ENCODE measurements at places on chromosomes 6 and 20.

GRCh38 chr20:38104285-38104684 lies 60.8 kb downstream of the TGM2 start:
- DNase-seq = no peak

- DNase-seq = no peak
Measured at GRCh38 chr6:44641344-44642031, 254.0 kb downstream of the CDC5L start.

DNA sequence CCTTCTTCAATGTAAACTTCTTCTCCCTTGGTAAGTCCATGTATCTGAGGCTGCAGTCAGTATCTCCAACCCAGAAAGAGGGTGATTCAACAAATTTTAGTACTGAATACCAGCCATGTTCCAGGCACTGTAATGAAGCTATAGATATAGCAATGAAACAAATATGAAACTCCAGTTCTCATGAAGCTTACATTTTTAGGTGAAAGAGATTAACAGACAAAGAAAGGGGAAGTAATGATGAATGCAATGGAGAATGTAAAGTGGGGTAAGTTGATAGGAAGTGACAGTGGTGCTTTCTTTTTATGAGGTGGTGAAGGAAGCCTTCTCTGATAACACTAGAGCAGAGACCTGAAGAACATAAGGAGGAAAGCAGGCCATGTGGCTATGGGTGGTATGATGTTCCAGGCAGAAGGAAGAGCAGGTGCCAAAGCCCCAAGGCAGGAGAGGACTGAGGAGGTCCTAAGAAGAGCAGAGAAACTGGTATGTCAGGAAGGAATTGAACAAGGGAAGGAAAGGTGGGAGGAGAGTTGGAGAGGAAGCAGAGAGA lies 143.6 kb downstream of the TFAP2B start:
- no peak for DNase-seq

GRCh38 chr6:1832844-1833787 lies 223.4 kb downstream of the FOXC1 start:
- no peak for DNase-seq

DNA sequence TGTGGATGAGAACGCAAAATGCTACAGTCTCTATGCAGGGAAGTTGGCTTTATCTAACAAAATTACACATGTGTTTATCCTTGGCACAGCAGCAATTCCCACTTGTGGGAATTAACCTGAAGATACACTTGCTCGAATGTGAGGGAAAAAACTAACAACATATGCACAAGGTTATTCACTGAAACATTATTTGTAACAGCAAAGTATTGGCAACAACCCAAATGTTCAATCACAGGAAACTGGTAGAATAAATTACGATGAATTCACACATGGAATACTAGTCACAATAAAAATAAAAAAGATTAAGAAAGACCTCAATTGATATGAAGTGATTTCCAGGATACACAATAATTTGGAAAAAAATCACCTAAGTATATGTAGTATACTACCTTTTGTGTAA lies 68.1 kb upstream of the OGFRL1 start:
- no peak for DNase-seq

GRCh38 chr6:106086814-106087175 lies 659 bp downstream of the PRDM1 start:
- no peak for DNase-seq
